SK-N-SH treated with all-trans-retinoic acid at 6 μM for 48 hours (cell line): ENCODE measurements at places on chromosomes 2 and 18.

DNA sequence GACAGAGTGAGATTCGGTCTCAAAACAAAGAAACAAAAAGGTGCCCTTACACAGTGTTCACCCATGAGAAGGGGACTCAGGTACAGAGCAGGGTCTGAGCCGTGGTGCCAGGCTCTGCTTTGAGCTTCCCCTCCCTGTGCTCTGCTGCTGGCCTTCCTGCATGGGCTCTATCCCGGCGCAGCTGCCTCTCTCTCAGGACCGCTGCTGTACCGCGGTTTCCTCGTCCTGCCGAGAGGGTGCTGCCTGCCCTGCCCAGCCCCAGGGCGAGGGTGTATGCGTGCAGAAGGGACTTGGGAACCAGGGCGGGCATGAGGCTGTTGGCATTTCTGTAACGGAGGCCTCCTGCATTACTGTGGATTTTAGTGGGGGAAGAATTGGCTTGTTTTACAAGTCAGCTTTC lies 30.1 kb downstream of the SH3RF3 start:
- ATAC-seq = no peak

- ATAC-seq = no peak
Measured at GRCh38 chr2:127108090-127108523, 1.2 kb upstream of the BIN1 start.

DNA sequence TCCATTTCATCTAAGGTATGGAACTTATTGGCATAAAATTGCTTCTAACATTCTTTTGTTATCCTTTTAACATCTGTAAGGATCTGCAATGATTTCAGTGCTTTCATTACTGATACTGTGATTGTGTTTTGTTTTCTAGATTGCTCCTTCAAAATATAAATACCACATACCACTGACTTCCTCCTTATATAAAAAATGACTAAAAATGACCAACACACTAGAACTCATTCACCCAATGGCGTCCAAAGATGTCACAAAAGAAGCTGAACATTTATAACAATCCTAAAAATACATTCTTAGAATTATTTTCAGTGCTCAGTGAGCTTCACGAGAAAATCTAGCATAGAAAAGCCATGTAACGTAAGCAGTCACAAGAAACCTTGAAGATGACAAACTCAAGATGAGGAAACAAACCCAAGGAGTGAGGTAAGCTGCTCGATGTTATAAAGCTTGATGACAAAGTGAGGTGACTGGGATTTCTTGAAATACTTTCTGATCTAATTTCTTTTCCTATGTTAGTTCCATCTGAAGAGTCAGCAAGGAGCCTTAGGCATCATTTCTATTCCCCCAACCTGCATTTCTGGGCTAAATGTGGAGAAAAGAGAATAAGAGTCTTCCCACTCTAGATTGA lies 42.6 kb downstream of the PNO1 start:
- ATAC-seq = no peak

DNA sequence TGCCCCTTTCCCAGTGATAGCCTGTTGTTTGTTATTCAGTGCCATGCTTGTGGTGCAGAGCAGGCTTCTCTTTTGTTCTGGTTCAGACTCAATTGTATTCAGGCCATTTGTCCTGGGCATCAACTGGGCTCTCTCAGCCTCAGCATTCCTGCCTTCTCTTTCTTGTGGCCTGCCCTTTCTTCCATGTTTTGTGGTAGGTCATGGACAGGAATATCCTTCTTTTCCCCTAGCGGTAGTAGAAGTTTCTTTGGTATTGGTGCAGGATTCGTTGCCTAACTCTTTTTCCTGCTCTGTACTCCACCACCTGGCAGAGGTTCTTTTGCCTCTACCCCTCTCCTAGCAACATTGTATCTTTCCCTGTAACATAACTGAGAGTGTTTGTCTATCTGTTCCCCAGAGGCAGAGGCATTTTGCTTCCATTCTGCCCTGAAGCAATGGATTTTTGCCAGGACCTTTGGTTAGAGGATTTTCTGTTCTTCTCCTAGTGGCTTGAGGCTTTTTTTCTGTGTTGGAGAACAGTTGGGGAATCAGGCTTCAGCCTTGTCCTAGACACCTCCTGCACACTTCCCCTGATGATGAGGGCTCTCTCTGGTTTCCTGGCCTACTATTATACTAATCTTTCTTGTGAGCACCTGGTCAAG lies 68.5 kb downstream of the NCOA1 start:
- no peak for ATAC-seq

- no peak for ATAC-seq
Measured at GRCh38 chr2:157468931-157469708, 25.2 kb upstream of the CYTIP start.

DNA sequence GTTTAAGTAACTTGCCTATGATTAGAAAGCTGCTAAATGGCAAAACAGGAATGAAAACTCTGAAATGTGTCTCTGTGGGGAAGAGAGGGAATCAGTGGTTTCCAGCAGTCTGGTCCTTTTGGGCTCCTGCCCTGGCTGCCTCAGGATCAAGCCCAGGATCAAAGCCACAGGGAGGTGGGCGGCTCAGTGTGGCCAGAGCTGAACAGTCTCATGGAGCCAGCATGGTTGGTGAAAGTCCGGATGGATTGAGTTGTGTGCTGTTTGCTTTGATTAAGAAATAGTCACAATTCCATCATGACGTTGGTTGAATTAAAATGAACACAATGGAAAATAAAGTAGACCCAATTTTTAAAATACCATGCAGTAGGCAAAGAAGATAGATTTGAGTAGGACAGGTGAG lies 344.2 kb downstream of the LPIN1 start:
- no peak for ATAC-seq

DNA sequence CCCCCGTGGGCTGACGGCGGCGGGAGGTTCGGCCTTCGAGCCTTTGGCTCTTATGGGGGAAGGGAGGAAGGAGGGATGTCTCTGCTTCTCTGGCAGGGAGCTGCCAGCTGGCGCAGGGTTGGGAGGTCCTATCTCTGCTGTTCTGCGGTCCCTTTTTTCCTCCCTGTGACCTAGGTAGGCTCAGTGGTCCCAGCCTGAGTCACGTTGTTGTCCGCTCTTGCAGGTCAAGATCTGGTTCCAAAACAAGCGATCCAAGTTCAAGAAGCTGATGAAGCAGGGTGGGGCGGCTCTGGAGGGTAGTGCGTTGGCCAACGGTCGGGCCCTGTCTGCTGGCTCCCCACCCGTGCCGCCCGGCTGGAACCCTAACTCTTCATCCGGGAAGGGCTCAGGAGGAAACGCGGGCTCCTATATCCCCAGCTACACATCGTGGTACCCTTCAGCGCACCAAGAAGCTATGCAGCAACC lies 2.5 kb downstream of the DLX1 start:
- no peak for ATAC-seq

DNA sequence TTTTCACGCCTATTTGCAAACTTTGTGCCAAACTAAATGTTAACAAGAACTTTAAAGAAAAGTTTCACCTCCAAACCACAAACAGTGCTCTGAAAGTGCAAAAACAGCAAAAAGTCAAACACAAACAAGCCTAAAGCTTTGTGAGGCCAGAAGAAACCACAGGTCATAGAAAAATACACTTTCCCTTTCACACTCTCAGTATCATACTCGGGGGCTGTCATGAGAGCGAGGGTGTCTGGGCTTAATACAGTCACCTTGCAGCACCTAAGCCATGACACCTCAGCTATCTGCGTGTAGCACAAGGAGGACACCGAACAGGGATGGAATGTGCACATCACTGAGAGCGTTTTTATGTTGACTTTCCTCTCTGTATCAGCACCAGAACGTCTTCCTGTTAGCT lies 26.6 kb upstream of the SEH1L start:
- no peak for ATAC-seq

- no peak for ATAC-seq
Measured at GRCh38 chr2:100483895-100484294, 13.6 kb downstream of the NMS start.

GRCh38 chr2:55009277-55010060 lies 40.8 kb downstream of the RTN4 start:
- no peak for ATAC-seq

GRCh38 chr2:205500065-205500464 lies 182.2 kb upstream of the NRP2 start:
- ATAC-seq = no peak

- ATAC-seq = no peak
Measured at GRCh38 chr2:21841341-21841740, 717.6 kb downstream of the TDRD15 start.

DNA sequence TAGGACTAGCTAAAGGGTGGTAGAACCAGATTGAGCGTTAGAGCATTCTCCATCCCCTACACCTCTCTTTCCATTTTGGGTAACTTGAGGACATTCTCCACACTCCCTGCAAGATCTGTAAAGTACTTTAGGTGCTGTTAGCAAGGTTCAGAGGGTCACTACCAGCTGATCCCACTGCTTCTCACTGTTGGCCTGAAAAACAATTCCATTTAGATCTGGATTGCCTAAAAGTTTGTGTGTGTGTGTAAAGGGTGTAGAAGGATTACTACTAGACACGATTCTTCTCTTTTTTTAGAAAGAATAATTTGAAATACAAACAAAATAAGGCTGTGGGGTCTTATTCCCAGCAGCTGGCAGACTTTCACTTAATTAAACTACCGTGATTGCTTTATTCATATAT lies 95.1 kb upstream of the TMEM178A start:
- ATAC-seq = no peak

DNA sequence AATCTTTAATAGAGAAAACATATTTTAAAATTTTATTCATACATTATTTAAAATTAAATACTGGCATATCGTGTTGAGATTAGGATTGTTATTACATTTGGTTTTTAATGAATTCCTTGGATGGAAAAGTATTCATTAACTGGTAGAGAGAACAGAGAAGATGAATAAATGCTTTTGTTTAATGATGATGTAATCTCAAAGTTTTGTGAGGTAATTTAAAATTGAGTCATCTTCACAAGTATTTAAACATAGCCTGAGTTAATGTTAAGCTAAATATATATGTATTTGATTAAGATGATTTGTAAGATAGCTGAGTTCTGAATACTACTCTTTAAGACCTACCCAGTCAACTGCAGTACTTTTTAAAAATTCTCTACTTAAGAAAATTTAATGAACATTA lies 713.4 kb upstream of the VRK2 start:
- no peak for ATAC-seq

GRCh38 chr2:128041561-128041960 lies 13.7 kb upstream of the SAP130 start:
- no peak for ATAC-seq

GRCh38 chr2:31877008-31877407 lies 133.8 kb downstream of the MEMO1 start:
- ATAC-seq = no peak

DNA sequence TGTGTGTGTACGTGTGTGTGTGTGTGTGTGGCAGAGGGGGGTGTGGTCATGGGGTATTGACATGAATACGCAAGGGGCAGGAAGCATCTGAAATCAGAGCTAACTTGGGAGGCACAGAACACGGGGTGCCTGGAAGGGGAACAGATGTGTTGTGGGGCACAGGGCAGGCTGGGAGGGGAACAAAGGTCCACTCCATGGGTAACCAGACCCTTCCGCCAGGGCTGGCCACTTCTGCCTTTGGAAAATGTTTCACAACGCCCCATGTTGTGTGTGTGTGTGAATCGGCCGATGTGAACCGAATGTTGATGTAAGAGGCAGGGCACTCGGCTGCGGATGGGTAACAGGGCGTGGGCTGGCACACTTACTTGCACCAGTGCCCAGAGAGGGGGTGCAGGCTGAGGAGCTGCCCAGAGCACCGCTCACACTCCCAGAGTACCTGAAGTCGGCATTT lies at the start of gene SLC11A1:
Gene SLC11A1 (plus strand): TSS at position 358 of the 451 bp plus-strand sequence. CDS start 96 bp downstream, outside the sequence.
- no peak for ATAC-seq

DNA sequence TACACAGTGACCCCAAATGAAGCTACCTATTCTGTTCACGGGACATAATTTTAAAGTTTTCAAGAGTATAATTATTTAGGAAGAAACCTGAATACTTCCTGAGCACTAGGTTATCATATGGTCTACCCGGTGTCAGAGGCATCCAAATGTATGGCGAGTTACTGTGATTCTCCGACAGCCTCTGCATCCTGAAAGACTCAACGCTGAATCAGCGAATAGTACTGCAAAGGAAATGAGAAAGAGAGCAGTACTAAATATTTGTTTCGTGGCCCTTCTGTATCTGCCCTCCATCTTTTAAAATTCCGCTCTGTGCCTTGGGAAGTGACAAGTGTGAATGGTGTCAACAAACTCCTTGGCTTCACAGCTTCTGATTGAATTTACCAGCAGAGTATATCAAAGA lies 358.0 kb upstream of the ZEB2 start:
- no peak for ATAC-seq

- no peak for ATAC-seq
Measured at GRCh38 chr18:159933-160332, 1.6 kb downstream of the USP14 start.

- ATAC-seq = no peak
Measured at GRCh38 chr2:119438128-119438656, 6.5 kb downstream of the TMEM37 start.

DNA sequence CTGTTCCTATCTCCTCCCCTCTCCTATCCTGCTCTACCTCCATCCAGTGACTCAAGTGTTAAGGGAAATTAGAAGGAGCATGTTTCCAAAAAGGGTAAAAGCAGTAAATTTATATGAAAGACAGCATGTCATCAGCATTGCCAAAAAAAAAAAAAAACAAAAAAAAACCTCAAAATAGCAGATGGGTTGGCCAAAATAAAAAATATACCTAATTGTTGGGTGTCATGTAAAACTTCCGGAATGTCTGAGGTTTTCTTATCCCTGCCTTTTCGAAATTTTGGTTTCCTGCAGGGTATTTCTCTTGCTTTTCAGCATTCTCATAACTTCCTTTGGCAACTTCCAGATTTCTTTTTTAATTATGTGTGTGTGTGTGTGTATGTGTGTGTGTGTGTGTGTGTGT lies 241.6 kb upstream of the FN1 start:
- ATAC-seq = no peak

GRCh38 chr2:127508631-127509034 lies 17.7 kb downstream of the IWS1 start:
- ATAC-seq = peak; percentile 93

GRCh38 chr2:85329181-85329651 lies 1.4 kb upstream of the TGOLN2 start:
- no peak for ATAC-seq

- ATAC-seq = peak; percentile 86
Measured at GRCh38 chr2:29580223-29580622, 341.2 kb downstream of the ALK start.

DNA sequence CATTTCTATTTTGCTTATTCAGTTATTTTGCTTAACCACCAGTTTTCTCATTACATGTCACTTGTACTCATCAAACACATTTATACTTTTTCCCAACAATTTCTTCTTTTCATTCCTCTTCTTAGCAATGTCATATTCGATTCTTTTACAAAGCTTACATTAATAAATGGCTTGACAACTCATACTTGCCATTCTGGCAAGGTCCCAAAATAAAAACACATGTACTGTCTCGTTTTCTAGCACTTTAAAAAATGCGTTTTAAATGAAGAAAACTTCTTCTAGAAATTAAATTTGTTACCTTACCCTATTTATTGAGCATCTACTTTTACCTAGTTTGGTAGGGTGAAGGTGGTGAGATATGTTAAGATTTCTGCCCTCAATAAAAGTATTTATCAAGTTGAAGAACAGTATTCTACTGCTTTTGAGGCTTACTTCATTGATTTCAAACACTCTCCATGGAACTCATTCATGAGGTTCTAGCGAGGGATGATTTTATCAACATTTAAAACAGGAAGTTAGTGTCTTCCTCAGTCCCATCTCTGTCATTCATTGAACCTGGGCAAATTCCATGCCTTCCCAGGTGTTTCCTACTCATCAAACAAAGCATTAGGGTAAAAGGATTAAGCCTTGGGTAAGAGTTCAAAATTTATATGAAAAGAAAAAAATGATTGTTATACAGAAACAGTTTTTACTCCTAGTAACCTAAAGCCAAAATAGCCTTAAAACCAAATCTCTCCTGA lies 52.6 kb downstream of the CALCRL start:
- ATAC-seq = no peak
